NCI-H446 (cell line): ENCODE measurements at places on chromosomes 12 and 14.

GRCh38 chr14:105849933-105850626, 323.7 kb downstream of the TMEM121 start:
- DNase-seq = no peak

- DNase-seq = no peak
These were observed 244.3 kb downstream of the EMP1 start for GRCh38 chr12:13440844-13441243.

- DNase-seq = no peak
These were observed 5.3 kb upstream of the RAB35 start for GRCh38 chr12:120121766-120122293.

- DNase-seq = no peak
These were observed 96.8 kb downstream of the MYRFL start for GRCh38 chr12:69921831-69922230.

DNA sequence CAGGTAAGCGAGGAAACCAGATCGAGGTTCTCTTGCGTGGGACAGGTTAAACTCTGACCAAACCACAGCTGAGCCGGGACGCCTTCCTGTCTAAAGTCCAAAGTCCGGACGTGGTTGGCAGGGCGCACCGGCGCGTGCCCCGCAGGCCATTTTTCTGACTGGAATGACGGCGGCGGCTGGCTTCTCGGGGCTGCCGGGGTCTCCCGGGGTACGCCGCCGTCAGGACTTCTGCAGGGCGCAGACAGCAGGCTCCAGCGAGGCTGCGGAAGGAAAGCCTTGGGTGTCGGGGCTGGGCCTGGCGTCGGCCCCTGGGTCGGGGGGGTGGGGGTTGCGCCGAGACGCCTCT, 32.8 kb downstream of the MIA2 start:
- DNase-seq = no peak

DNA sequence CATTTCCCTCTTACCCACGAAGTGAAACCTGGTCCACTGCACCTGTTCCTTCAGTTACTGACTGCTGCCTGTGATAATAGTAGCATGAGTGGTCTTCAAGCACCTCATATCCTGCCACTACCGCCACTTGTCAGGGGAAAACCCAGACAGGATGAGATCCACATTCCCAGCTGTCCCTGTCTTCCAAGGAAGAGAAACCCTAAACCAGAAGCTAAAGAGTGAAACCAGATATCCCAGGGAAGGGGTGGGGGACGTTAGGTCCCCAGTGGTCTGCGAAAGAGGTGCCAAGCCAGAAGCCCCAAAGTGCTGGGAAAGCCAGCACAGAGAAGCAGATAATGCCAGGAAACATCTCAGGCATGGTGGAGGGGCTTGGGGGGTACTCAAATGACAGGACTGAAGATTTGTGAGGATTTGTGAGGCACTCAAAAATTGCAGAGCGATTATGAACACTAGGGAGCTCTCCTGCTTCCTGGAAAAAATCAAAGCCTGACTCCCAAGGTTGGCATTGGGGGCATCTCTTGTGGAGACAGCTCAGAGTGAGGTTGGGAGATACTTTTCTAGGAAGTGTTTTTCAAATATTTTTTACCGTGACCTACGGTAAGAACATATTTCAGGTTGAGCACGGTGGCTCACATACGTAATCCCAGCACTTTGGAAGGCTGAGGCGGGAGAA, 77.9 kb downstream of the TMEM30B start:
- DNase-seq = no peak

GRCh38 chr12:67531501-67531900, 117.0 kb upstream of the DYRK2 start:
- no peak for DNase-seq

DNA sequence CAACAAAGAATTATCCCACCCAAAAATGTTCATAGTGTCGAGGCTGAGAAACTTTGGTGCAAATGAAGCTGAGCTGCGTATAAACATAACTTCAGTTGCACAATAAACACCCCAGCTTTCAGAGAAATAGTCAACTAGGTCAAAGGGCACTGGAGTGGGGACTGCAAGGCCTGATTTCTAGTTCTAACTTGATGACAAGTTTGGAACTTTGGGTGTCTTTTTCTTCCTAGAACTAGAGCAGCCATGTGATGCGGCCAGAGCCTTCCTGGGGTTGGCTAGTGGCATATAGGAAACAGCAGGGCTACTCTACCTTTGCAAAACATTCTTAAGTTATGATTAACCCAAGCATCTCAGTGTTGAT, 298.4 kb upstream of the AMIGO2 start:
- no peak for DNase-seq

- no peak for DNase-seq
These were observed 8.7 kb upstream of the GPR132 start for GRCh38 chr14:105073720-105074600.

GRCh38 chr14:38056270-38056669, 151.4 kb upstream of the SSTR1 start:
- no peak for DNase-seq

- DNase-seq = no peak
These were observed 52.4 kb downstream of the PAPLN start for GRCh38 chr14:73289729-73290128.

- peak; percentile 75 for DNase-seq
These were observed 99.2 kb downstream of the C12orf50 start for GRCh38 chr12:87930033-87930432.

GRCh38 chr14:29898470-29898869, 29.2 kb downstream of the PRKD1 start:
- no peak for DNase-seq

- DNase-seq = no peak
These were observed 22.6 kb upstream of the TRAF3 start for GRCh38 chr14:102754370-102755262.

- no peak for DNase-seq
These were observed 80.8 kb downstream of the EP400 start for GRCh38 chr12:132030367-132031038.

DNA sequence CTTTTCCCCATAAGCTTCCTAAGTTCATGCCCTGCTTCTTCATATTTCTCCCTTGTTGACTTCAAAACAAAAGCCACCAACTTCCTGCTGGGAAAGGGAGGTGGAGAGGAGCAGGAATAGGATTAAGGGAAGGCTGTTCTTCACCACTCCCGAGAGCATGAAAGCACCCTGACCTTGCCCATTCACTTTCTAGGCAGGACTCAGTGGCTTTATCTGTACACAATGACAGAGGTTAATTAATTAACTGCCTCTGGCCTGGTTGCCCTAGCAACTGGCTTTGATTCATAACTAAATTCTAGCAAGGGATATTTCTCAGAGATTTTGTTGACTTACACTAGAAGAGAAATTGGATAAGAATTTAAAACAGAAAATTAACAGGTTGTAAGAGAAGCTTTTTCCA, 396.8 kb downstream of the RPS29 start:
- DNase-seq = no peak

DNA sequence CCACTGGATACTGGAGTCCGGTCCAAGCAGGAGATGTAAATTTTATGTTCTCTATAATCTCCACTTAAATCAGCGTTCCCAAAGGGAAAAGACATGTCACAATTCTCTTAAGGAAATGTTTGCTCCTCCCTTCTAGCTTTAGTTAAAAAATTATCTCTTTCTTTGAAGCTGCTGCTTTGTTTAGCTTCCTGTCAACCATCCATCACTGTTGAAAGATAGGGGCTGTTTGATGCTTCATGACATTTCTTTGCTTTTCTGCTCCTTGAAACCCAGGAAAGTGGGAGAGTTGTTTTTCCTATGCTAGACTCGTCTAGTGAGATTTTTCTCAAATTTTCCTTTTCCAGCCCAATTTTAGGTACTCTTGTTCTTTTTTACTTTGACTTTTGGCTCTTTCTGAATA, 31.9 kb downstream of the MBIP start:
- DNase-seq = no peak

GRCh38 chr14:60116181-60116580, 24.5 kb downstream of the PCNX4 start:
- no peak for DNase-seq

DNA sequence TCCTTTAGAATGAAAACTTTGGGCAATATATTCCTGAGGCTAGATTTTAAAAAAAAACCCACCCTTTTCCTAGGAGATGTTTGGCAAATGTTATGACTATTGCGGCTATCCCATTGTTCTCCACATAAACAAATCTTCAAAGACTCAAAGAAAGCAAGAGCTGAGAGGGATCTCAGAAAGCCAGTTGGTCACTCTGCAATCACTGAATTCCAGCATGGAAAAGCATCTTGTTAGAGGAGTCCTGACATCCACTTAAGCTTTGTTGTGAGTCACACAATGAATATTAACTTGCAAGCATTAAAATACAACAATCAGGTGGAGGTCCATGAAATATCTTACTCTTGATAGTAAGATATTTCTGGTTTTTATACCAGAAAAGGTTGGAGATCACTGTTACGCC, 11.0 kb upstream of the PTPRB start:
- DNase-seq = no peak

DNA sequence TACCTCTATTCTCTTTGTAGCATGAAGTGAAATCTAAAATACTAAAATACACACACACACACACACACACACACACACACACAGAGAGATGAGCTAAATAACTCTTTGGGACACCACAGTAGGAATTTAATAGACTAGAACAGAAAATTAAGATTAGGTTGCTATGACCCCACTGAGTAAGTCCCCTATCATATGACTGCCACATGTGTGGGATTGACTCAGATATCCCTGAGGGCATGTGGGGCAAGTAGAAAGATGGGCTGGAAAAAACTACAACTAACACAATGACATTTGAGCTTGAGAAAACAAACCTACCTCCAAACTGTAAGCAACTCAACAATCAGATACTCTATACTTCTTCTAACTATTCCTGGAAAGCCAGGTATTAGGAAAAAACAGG, 27.0 kb downstream of the SLC25A21 start:
- DNase-seq = no peak
